ENCODE measurements at places on chromosomes 7 and 10.
A peak's percentile ranks its signal among the peaks of the same experiment; 100 is the strongest.

GRCh38 chr7:20783125-20783699 is 3.5 kb downstream of the SP8 start:
- no peak for DNase-seq

GRCh38 chr7:41708581-41709358 is 5.9 kb upstream of the INHBA start:
- no peak for DNase-seq

- no peak for DNase-seq
Observed at GRCh38 chr7:53035499-53036412, at the start of gene POM121L12. POM121L12 (plus strand) TSS chr7:53035633; CDS start chr7:53035672, 39 bp downstream.

GRCh38 chr7:23788843-23789242 is 78.8 kb downstream of the STK31 start:
- DNase-seq = no peak

DNA sequence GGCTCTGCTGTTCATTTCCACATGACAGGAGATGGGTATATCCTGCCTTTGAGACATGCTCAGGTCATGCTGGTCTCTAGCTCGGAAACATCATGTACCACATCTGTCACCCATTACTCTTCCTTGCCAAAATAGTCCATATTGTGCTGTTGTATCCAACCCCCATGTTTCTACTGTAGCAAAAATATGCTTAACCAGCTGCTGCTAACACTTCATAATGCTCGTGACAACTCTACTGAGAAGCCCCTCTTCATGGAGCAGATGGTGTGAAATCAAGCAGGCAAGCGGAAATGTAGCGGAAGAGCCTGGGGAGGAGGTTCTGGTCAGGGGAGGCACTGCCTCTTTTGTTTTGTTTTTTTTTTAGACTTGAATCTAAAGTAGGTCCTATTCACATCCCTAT is 82.9 kb downstream of the NPY start:
- peak; percentile 78 for DNase-seq

GRCh38 chr10:95813054-95813685 is 57.2 kb downstream of the ENTPD1 start:
- no peak for DNase-seq

DNA sequence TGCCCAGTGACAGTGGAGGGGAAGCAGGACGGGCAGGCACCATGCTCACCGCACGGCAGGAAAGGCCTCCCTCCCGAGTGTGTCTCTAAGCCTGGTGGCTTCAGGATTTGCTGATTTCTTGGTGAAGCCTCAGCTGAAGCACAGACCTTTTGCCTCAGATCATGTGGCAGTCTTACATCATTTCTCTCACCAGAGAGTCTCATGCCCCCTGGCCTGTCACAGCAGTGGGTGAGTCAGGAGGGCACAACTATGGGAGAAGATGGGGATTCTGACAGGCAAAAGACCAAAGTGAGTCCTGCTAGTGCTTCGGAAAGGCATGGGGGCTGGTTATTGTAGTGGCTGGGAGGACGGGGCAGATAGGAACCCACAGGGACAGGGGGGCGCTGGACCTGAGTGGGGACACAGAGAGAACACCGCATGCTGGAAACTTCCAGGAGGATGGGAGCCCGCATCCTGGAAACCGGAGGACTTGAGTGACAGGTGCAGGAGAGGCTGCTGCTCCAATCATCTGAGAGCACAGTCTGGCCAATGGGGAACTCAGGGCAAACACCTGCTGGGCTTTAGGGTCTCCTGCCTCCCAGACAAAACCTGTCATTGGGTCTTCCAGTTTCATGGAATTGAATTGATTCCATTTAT is 166.8 kb downstream of the ADARB2 start:
- DNase-seq = no peak

DNA sequence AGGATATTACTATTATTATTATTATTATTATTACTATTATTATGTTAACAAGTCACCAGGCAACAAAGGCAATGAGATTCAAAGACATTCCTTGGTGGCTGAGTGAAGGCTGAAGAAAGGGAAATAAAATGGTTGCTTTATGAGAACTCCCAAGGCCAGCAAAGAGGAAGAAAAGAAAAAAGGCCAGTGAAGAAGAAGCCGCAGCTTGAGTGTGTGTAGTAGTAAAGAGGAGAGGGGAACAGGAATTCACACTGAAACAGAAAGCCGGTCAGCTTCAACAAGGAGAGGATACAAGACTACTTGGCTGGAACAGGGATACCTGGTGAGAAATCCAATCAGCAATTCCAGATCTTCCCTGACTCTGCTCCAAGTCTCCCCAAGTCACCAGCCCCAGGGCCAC is 42.4 kb downstream of the PLXNA4 start:
- no peak for DNase-seq

- DNase-seq = no peak
Observed at GRCh38 chr7:51265066-51265907, 51.3 kb downstream of the COBL start.

DNA sequence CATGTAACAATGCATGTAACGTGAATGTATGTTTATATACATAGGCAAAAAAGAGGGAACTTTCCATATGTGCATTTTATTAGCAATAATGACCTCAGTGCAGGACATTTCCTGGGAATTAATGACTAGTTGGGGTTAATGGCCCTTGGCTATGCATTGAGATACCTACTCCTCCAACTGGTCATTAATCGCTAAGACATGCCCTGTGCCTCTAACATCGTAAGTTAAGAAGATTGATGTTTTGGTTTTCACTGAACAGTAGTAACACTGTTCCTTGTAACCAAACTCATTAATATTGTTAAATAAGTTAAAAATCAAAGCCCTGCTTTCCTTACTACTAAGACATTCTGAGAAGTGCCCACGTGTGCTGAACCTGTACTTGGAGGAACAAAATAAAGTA is 61.7 kb downstream of the SEMA3D start:
- DNase-seq = no peak

DNA sequence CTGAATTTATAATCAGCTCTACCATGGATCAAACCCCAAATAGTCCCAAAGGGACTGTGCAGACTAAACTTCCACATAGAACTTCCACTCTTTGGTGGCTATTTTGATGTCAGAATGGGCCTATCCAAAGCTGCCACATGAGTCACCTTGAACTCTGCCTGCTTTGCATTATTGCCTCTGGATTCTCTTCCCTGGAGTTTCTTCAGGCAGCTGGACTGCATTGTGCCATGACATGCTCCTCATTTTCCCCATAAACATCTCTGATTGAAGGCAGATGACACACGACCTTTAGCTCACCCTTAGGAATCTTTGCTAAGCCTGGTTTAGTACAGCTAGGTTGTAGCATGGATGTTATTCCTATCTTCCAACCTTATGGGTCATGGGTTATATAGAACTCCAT is 251.7 kb downstream of the FZD1 start:
- DNase-seq = no peak
